ENCODE measurements at places on chromosomes 2 and 18. TPM values are rescaled to one million over a fixed set of nuclear protein-coding genes. Genes with fewer than 3 reads are reported as not detected.

The CABLES1 gene
- total RNA-seq = 12.6 TPM

The SPTBN1 gene
- 133 TPM for total RNA-seq

The C2orf78 gene
- not detected for total RNA-seq

The LRP1B gene
- total RNA-seq = not detected

The PROKR1 gene
- not detected for total RNA-seq

The MC5R gene
- not detected for total RNA-seq

The DLGAP1 gene
- not detected for total RNA-seq

The AGXT gene
- total RNA-seq = not detected
